ENCODE measurements at places on chromosomes 3 and 15. TPM values are rescaled to one million over a fixed set of nuclear protein-coding genes. Genes with fewer than 3 reads are reported as not detected.

NR2E3 gene
- total RNA-seq = not detected

DNA sequence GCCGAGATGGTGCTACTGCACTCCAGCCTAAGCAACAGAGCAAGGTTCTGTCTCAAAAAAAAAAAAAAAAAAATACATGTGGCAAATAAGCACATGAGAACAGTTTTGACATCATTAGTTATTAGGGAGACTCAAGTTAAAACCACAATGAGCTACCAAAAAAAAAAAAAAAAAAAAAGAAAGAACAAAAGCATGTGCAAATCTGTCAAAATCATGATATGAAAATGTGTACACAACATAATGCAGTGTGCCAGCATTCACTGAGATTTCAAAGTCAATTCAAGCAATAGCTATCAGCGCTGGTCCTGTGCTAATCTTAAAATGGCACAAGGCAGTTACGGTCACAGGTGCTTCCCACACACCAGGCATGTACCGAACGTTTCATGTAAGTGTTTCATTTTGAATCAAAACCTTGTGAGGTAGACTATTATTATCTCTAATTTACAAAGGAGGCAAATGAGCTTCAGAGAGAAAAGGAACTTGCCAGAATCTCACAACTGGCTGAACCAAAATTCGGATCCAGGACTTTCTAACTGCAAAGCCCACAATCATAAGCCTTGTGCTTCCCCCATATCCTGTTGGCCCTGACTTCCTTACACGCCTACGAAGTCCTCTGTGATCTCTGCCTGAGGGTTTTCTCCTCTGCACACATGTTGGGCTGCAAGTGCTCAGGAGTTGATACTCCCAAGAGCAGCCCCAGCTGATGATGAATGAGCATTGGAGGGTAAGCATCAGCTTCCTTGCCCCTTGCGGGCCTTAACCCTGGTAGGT is 200.1 kb upstream of the PROK2 start:
- no peak for DNase-seq

LSAMP gene
- total RNA-seq = 0.87 TPM

- DNase-seq = no peak
Measured at GRCh38 chr3:172717493-172718088, 6.7 kb upstream of the NCEH1 start.

ROPN1B gene
- total RNA-seq = not detected

- DNase-seq = no peak
Measured at GRCh38 chr3:154759966-154760365, 320.2 kb upstream of the MME start.

GRCh38 chr3:127849368-127849767 is 27.1 kb upstream of the MGLL start:
- no peak for DNase-seq

SELENOS gene
- 47.7 TPM for total RNA-seq

RBP2 gene
- total RNA-seq = not detected

GRCh38 chr3:7959094-7959493 is 542.5 kb upstream of the LMCD1 start:
- no peak for DNase-seq

GRAMD2A gene
- 1.8 TPM for total RNA-seq

- no peak for DNase-seq
Measured at GRCh38 chr3:56890448-56891091, 88.8 kb upstream of the ARHGEF3 start.

TMEM40 gene
- 3.0 TPM for total RNA-seq

TASOR gene
- 40.5 TPM for total RNA-seq

- no peak for DNase-seq
Measured at GRCh38 chr3:100245136-100245535, 15.7 kb upstream of the TBC1D23 start.

GRCh38 chr15:101047301-101047781 is 128.2 kb downstream of the LRRK1 start:
- no peak for DNase-seq

- DNase-seq = no peak
Measured at GRCh38 chr3:196341137-196341536, 2.9 kb upstream of the TM4SF19 start.

CD80 gene
- total RNA-seq = not detected

DNA sequence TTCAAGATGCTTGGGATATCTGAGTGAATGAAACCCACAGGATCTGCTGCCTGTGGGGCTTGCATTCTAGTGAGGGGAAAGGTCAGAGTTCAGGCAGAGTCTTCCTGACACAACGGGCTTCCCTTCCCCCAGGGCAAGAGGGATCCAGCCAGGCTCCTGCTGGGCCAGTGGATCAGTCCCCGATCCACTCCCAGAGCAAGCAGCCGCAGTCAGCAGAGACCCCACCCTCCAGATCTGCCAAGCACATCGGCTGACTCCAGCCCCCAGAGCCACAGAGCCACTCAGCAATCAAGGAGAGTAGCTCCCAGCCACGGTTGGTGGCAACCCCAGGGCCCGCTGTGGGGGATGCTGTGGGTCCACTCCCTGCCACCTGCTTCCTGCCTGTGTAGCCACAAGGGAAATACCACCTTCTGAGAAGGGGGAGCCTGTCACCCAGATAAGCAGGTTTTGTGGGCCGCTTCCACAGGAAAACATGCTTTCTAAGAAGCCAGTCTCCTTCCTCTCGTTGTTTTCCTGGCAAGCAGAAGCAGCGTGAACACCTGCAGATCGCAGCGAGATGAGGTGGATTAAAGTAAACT is 44.9 kb downstream of the CPN2 start:
- no peak for DNase-seq

ZIC4 gene
- not detected for total RNA-seq

STAC gene
- total RNA-seq = 21.7 TPM

LSMEM2 gene
- total RNA-seq = not detected

- DNase-seq = no peak
Measured at GRCh38 chr15:43487271-43487895, 5.6 kb downstream of the TP53BP1 start.

DNA sequence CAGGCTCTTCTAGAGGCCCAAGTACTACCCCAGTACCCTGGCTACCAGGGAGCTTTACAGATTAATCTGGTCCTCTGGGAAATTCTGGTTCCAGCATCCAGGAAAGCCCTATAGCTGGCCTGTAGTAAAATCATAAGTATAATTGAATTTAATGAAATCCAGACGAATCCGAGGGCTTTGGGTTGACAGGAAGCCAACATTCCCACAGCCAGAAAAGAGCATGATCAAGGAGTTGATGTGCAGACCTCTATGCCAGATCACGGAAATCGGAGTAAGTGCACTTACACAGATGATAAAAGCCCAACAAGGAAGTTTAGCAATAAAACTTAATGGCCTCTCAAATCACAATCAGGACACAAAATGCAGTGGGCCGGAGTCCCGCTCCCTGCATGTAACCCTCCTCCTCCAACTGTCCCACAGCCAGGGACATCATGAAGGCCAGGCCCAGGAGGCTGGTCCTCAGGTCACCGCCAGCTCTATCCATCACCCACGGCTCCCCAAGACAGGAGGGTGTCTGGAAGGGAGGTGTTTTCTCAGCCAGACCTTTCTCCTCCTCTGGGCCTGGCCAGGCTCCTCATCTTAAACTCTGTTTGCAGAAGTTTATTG is 62.8 kb upstream of the SEC22A start:
- DNase-seq = no peak

CHAC1 gene
- total RNA-seq = 23.8 TPM

GRCh38 chr3:49563040-49563578 is 8.8 kb downstream of the BSN start:
- no peak for DNase-seq

- no peak for DNase-seq
Measured at GRCh38 chr3:48502728-48503168, 1.2 kb downstream of the SHISA5 start.

DNA sequence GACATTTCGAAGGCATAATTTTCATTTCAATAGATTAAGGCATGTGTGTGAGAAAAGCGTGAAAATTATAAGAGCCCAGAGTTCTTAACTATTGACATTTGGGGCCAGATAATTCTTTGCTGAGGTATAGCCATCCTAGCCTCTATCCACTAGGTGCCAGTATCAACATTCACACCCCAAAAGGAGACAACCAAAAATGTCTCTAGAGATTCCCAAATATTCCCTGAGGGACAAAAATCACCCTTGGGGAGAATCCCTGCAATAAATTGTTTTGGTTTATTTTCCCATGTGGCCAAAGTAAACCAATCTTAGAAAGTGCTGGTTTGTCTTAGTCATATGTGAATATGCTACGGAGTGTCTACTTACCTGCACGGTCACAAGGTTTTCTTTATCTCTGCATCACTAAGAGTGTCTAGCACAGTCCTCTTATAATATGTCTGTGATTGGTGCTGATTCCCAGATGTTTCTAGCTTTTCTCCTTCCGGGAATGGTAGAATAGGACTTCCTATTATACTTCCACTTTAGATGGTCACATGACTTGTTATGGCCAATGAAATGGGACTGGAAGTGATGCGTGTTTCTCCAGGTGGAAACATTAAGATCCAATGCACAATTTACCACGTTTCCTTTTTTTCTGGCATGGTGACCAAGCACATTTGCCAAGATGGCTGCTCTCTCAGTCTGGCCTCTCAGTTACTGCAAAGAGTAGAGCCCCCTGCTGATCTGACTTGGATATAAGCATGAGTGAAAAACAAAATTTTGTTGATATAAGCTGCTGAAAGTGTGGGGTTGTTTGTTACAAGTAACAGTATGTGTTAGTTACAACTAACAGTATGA is 8.0 kb upstream of the KBTBD8 start:
- no peak for DNase-seq

GRCh38 chr3:45730409-45731154 is 41.4 kb downstream of the SACM1L start:
- no peak for DNase-seq

GRCh38 chr15:100107151-100107550 is 234.6 kb downstream of the ADAMTS17 start:
- DNase-seq = no peak

COX17 gene
- 45.3 TPM for total RNA-seq

DNA sequence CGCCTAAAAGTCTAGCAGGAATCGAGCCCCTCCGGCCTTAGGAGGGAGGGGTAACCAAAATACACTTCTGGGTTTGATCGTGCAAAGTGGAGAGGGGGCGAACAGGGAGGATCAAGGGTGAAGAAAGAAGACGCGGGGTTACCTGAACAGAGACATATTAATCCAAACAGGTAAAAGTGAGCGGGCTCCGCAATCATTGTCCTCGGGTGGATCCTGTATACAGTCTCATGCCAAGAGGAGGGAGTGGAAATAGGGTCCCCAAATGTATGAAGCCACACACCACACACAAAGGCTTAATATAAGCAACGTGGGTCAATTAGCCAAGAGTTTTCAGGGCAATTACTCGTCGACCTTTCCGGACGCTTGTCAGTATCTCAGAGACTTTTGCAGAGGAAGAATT is 749.5 kb downstream of the ROBO1 start:
- DNase-seq = no peak

GRCh38 chr3:109059264-109059663 is 58.7 kb downstream of the MORC1 start:
- no peak for DNase-seq

DNA sequence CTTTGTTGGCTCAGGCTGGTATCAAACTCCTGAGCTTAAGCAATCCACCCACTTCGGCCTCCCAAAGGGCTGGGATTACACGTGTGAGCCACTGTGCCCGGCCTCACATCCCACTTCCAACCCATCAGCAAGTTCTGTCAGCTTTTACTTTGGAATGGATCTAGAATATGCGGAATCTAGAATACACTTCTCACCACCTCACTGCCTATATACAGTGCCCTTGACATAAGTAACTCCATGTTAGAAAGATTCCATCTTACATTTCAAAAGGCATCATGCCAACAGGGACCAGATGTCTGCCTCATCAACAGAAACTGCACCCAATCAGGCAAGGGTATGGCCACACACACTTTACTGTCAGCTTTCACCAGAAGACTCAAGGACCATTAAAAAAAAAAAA is 9.9 kb upstream of the RBSN start:
- no peak for DNase-seq

GRCh38 chr3:18744472-18744871 is 319.3 kb upstream of the SATB1 start:
- no peak for DNase-seq

GRK7 gene
- total RNA-seq = not detected

DNA sequence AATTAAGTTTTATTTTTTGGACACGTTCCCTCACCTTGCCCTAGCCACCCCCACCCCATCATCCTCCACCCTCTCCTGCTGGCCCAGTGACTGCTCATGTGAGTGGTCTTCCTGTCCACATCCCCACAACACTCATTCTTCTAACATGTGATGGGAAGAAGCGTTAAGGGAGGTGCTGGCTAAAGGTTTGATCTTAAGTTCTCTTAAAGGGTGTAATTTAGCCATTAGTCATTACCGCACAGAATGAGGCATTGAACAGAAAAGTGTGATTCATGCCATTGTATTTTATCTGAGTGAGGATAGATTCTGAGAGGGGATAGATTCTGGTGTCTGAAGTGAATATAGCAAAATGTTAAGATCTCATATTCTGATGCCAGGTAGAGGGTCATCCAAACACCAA is 272.9 kb upstream of the TPM1 start:
- DNase-seq = no peak

GRCh38 chr3:134356411-134357040 is 17.7 kb downstream of the AMOTL2 start:
- no peak for DNase-seq

SNTN gene
- not detected for total RNA-seq

DNA sequence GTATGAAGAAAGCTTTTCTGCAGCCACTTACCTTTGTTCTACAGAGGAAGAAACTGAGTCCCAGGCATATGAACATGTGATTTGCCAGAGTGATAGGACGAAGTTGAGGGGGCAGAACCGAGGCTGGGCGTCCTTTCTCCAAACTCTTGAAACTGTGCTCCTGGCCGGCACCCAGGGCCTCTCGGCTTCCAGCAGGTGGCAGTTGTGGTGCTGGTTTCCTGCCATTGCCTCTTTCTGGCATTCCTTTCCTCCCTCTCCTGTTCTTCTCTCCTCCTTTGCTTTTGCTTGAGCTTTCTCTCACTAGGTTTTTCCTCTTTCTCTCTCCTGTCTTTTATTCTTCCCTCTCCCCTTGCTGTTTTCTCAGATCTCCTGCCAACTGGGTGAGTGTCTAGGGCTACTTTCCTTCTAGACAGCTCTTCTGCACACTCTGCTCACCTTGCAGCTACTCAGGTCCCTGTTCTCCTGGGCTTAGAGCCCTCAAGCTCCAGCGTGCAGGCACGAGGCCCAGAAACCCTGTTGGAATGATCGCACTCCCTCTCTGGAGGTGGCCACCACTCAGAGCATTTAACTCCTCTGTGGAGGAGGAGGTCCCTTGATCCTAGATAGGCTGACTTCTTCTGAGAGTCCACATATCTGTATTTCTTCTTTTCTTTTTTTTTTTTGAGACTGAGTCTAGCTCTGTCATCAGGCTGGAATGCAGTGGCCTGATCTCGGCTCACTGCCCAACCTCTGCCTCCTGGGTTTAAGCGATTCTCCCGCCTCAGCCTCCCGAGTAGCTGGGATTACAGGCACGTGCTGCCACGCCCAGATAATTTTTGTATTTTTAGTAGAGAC is 26.2 kb downstream of the TRAK1 start:
- no peak for DNase-seq

- DNase-seq = no peak
Measured at GRCh38 chr3:50525987-50526386, 22.6 kb upstream of the CACNA2D2 start.

C3orf20 gene
- total RNA-seq = not detected
